ENCODE measurements at places on chromosomes 1 and 21.
A peak's percentile ranks its signal among the peaks of the same experiment; 100 is the strongest.

GRCh38 chr1:230797942-230798365, 50.8 kb downstream of the CAPN9 start:
- DNase-seq: peak; percentile 80

GRCh38 chr1:109307274-109308021, 637 bp upstream of the MYBPHL start:
- DNase-seq: peak; percentile 29

DNA sequence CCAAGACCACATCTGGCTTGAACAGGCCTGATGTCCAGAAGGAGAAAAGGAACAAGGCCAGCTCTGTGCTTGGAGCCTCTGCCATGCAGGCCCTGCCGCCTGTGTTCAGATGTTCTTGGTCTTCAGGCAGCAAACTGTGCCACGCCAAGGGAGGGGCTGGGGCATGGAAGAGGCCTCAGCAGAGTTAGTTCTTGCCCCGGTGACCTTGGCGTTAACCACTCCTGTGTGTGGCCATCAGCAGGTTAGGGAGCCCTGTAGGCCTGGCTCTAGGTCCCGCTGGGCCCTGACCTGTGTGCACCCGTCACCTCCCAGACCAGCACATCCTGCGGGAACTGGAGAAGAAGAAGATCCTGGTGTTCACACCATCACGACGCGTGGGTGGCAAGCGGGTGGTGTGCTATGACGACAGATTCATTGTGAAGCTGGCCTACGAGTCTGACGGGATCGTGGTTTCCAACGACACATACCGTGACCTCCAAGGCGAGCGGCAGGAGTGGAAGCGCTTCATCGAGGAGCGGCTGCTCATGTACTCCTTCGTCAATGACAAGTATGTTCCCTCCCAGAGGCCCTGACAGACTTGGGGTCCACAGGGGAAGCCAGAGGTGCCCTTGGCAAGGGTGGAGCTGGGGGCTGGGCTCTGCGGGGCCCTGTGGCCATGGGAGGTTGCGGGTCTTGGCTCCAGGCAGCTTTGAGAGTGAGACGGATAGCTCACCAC, 7.1 kb downstream of the ZC3H12A start:
- DNase-seq: no peak

DNA sequence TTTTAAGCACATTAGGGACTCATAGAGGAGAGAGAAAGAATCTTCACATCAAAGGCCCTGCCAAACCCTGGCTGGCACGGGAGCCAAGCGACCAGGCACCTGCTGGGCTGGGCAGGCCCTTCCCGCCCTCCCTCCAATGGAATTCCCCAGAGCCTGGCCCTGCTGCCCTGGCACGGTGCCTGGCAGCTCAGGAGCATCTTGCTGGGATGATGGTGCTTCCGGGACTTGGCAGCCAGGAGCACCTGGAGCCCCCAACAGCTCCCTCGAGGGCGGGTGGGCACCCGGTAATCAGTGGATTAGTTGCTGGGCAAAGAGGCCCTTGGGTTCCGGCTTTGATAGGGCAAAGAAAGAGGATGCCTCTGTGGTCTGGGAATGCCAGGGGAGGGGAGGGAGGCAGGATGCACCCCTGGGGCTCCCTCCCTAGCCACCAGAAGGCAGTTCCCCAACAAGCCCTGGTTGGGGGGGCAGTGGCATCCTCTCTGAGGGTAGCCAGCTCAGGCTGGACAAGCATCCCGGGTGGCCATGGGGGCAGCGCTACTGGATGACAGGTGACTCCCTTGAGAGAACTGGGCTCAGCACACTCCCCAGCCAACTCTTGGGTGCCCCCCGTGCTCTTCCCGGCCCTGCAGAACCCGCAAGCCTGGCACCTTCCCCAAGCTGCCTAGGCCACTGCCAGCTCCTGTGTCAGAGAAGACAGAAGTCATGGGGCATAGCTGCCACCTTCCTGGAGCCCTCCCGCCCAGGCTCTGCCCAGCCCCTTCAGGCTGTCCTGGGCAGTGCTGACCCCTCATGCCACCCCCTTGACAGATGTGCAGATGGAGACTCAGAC, 26.4 kb downstream of the KRTAP10-1 start:
- no peak for DNase-seq

DNA sequence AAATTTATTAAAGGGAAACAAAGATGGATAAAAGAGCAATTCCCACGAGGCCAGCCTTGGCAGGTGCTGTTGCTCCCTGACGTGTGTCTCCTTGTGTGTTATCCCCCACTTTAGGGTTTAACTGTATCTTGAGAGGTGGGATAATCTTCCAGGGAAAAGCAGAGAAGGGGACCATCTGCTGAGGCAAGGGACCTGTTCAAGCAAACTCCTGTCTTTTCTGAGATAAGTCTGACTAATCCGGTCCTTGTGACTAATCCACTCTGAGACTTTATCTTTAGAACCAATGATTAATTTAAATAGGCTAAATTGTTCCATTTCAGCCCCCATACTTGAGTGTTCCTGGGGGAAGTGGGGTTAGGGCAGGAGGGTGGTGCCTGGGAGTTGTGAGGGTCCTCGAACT, 163.6 kb downstream of the CAMTA1 start:
- no peak for DNase-seq

GRCh38 chr1:61174060-61174795, 91.9 kb downstream of the NFIA start:
- DNase-seq: no peak

GRCh38 chr1:247493106-247493505, 35.2 kb upstream of the OR2B11 start:
- DNase-seq: no peak

DNA sequence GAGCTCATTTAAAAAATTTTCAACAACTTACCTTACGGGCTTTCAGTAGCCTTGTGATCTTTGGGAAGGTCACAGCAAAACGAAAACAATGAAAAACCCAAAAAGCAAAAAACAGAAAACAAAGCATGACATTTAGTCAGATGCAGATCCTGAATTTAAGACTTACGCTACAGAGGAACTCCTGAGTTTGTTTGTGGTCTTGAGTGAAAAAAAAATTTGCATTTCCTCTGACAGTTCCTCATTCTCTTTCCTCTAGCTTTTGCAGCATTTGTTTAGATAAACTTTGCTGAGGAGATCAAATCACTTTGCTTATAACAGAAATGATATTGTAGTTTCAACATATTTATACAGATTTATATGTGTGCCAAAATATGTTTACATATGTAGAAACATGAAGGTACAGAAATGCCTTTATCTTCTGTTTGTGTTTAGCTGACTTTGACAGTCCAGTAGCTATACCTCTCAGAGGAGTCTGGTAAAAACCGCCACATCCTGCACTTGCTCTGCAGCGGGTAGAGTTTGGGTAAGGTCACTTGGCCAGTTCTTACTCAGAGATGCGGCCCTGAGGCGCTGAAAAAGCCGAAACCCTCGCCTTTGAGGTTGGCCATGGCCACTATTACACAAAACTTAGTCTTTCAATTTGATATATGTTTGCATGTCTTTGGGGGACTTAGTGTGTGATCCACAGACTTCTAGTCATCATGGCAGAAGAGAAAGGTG, 142.5 kb downstream of the TNR start:
- DNase-seq: no peak

DNA sequence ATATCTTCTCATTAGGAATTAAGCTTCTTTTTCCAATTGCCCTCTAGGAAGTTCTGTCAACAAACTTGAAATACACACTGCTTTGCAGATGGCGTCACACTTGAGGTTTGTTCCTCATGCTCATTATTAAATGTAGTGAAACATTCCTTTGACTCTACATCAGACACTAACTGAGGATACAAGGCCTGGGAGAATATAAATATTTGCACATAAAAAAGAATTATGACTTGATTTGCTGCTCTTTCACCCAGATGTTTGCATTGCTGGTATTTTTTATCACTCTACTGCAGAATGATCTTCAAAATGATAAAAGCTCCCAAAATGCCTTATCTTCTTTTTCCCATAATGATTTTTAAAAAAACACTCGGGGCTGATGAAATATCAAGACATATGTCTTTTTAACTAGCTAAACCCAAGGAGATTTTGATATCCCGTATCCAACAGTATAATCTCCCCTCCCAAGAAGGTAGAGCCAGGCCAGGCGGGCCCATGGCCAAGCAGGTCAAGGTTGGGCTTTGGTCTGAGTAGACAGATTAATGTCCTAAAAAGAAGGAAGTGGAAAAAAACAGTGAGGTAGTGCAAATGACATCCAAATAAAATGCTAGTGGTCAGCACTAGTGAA, 264.6 kb downstream of the HHIPL2 start:
- no peak for DNase-seq

DNA sequence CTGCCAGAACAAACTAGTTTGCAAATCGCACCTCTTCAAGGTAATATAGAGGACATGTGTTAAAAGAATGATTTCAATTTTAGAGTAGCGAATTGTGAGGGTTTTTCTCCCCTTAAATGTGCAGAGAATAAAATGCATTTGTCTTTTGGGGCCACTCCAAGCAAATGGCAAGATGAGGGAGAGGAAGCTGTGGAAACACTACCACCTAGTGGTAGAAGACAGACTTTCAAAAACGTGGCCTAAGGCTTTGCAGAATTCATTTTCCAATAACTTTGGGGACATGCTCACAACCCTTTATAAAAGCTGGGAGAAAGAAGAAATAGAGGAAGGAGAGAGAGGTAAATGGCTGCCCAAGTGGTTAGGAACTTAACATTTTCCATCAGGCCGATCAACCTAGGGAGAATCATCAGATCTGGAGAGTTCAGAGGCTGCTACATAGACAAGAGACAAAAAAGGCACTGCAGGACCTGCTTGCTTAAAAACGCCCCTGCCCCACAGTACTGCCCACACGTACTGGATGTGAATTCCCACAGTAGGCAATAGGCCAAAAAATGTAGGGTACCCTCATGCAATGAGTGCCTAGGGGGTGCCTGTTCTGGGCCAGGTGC, 15.7 kb upstream of the RCAN1 start:
- no peak for DNase-seq

GRCh38 chr21:15005391-15005790, 59.4 kb downstream of the NRIP1 start:
- DNase-seq: no peak

GRCh38 chr1:230627767-230628166, 14.5 kb upstream of the COG2 start:
- no peak for DNase-seq

DNA sequence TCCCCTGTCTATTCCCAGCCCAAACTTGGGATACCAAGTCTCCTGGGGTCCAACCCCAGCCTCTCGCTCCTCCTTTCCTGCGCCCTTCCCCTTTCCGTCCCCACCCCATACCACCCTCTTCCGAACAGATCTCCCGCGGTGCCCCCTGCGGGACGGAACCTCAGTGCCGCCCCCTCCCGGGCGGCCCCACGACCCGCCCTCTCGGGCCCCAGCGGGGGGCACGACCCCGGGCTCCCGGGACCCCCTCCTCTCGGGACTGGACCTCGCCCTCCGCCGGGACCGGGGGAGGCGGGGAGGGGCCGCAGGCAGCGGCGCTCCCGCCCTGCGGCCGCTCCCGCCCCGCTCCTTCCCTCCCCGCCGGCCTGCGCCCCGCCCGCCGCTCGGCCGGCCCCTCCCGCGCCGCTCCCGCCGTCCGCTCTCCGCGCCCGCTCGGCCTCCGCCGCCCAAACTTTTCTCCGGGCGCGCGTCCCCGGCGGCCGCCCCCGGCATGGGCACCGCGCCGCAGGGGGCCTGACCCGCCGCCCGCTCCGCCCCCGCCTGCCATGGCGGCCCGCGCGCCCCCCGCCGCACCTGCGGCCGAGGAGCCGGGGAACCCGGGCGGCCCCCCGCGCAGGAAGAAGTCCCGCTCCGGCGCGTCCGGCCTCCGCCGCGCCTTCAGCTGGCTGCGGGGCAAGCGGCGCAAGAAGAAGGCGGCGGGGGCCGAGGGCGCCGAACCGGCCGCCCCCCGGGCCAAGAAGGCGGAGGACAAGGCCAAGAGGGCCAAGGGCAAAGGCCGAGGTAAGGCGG, 39.0 kb upstream of the SYNC start:
- no peak for DNase-seq

DNA sequence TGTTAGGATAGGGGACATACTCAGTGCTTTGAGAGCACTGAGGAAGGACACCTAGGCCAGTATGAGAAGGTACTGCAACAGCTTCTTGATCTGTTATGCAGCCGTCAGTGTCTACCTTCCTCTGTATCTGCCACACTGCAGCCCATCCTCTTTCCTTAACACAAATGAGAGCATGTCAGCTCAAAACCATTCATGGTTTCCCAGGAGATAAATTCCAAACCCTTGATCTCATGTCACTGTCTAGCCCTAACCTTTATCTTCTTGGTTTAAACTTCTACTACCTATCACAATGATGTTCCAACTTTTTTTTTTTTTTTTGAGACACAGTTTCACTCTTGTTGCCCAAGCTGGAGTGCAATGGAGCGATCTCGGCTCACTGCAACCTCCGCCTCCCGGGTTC, 1.4 kb downstream of the ZMYND12 start:
- DNase-seq: no peak

GRCh38 chr1:151393583-151393982, 5.8 kb upstream of the PSMB4 start:
- no peak for DNase-seq

- no peak for DNase-seq
These were observed 12.4 kb downstream of the PSEN2 start for GRCh38 chr1:226882631-226883409.

- no peak for DNase-seq
These were observed 14.6 kb downstream of the MED18 start for GRCh38 chr1:28343405-28343804.

- DNase-seq: no peak
These were observed 121.6 kb downstream of the NTMT2 start for GRCh38 chr1:170267317-170267716.

GRCh38 chr1:42173155-42173933, 8.8 kb upstream of the GUCA2A start:
- DNase-seq: peak; percentile 66

- DNase-seq: peak; percentile 12
These were observed 29.5 kb downstream of the ARHGEF16 start for GRCh38 chr1:3483801-3484444.

- DNase-seq: no peak
These were observed 33.6 kb downstream of the USP25 start for GRCh38 chr21:15763359-15763758.

GRCh38 chr1:115436596-115436995, 98.5 kb upstream of the NGF start:
- DNase-seq: no peak

- no peak for DNase-seq
These were observed 280.8 kb downstream of the SPATA17 start for GRCh38 chr1:217911908-217912307.

- no peak for DNase-seq
These were observed 1526.5 kb upstream of the TPTE start for GRCh38 chr21:8994640-8995511.

DNA sequence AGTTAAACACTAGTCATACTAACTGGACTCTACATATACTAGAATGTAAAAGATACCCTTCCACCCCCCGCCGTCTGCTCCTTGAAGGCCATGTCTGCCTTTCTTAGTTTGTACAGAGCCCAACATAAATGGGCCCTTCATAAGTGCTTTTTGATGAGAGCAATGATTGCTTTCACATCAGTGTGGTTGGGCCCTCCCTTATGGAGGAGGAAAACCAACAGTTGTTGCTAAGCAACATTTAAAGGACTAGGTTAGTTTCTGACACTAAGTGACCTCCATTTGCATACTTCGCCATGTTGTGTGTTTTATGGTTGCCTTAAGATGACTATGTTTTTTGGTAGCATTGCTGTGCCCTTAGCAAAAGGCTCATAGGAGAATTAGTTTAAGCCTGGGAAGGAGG, 182.0 kb upstream of the SGIP1 start:
- DNase-seq: no peak
